ENCODE measurements at places on chromosomes 6 and 20.

GRCh38 chr6:42022755-42023384, 27.5 kb upstream of the TAF8 start:
- no peak for DNase-seq

- DNase-seq, result no peak
These were observed 45.6 kb upstream of the IYD start for GRCh38 chr6:150323205-150323604.

DNA sequence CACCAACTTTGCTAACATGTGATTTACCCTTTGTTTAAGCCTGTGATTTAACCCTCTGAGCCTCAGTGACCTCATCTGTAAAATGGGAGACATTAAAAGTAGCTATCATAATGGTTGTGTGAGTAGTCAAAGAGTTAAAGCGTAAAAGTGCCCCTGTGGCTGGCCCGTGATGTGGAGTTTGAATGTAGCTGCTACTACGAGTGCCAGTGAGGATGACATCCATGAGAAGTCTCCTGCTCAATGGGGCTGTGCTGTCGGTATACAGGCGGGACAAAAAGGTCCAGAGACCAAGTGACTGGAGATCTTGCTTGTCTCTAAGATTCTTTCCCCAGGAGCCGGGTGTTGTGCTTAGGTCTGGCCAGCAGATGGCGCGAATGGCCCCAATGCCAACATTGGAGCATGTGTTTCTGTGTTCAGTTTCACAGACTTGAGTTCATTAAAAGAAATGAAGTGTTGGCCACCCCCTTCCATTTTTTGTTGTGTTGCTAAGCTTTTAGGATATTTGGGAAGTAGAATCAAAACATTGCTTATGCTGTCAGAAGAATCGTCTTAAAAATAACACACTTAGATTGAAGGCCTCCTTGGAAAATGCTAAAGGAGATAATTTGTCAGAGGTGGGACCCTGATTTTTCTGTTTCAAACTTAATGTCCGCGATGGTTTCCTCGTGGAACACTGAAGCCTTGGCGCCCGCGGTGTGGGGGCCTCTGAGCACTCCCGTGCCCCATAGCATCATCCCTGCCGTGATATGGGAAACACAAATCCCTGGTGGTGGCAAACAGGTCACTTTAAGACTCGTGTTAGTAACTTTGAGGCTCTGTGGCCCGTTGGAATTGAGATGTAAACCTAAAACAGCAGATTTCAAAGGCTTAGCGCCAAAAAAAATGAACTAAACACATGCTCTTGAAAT, 9.3 kb upstream of the RBM38 start:
- peak; percentile 87 for DNase-seq

GRCh38 chr20:61433176-61433575, 181.1 kb downstream of the CDH4 start:
- no peak for DNase-seq

DNA sequence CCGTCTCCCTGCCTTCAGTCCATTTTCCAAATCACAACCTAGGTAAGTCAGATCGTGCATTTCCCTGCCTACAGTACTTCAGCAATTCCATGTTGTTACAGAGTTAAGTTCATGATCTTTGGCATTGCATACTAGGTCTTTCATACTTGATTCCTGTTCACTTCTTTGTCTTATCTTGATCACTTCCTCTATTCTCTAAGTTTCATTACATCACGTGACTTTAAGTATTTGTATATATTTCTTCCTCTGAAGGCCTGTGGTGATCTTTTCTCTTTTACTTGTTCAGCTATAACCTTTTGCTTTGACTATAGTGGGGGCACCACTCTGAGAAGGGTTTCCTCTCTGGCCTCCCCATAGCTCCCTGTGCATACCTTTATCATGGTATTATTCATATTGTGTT, 100.2 kb downstream of the TRMT11 start:
- no peak for DNase-seq

GRCh38 chr6:148398244-148398643, 55.6 kb downstream of the SASH1 start:
- no peak for DNase-seq

- no peak for DNase-seq
These were observed 89.8 kb upstream of the MAP3K7 start for GRCh38 chr6:90676516-90677300.

GRCh38 chr6:26412228-26412627, 10.2 kb downstream of the BTN3A1 start:
- no peak for DNase-seq

GRCh38 chr20:6164421-6165341, 41.9 kb upstream of the FERMT1 start:
- no peak for DNase-seq

DNA sequence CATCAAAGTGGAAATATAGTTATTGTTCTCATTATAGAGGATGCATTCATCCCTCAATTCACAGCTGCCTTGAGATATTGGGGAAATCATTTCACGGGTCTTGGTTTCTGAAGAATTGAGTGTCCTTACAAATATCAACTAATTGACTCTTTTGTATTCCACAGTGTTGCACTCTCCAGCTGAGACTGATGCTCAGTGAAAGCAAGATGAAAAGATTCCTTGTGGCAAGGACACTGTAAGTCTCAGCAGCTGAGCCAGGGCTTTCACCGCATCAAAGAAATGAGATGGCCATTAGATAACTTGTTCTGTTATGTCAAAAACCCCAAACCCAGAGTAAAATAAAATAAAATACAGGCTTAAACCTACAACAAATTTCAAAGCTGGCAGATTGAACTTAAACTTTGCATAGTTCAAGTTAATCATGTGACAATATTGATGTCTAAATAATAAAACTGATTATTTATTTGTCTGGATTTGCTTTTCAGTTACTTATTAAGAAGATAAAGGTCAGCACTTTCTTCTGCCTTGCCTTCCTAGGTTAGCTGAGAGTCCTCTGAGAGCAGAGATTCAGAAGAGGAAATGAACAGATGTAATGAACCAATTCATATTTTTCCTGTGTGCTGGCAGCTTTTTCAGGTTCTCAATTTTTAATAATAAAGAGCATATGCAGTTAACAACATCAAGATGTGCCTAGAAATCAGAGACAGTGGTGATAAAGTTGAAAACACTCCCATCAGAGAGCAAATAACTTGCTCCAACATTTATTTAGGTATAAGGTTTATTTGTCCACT, 82.4 kb upstream of the SMLR1 start:
- DNase-seq, result no peak

DNA sequence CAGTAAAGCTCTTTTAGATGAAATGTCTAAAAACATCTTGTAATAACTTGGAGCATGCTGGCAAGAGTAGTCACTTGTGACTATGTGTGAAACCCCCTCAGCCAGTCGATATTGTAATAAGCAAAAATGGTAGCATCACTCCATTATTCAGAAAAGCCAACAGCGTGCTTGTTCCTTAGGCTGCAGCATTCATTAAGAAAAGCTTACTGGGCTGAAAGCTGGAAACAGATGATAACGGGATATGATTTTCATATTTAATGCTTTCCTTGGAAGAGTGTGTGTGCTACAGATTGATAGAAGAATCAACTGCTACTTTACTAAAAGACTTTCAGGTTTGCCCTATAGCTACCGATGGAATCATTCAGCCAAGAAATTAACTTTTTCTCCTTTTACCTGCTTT, 20.3 kb downstream of the KIZ start:
- DNase-seq, result no peak

DNA sequence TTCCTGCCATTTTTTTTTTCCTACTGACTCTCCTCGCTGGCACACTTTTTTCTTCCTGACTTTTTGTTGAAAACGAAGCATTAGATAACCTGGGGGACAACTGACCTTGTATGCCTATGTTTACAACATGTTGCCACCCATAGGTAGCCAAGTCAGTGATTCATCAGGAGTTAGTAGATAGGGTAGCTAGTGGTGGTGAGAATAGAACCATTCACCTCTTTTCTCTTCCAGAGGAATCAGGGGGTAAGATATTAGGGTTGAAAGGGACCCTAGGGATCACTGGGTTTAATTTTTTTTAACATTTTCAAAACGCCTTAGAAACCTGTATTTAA, 427.9 kb upstream of the FLRT3 start:
- DNase-seq, result no peak

All from GM20000 (cell line).